ENCODE measurements at places on chromosomes 3 and 15.

DNA sequence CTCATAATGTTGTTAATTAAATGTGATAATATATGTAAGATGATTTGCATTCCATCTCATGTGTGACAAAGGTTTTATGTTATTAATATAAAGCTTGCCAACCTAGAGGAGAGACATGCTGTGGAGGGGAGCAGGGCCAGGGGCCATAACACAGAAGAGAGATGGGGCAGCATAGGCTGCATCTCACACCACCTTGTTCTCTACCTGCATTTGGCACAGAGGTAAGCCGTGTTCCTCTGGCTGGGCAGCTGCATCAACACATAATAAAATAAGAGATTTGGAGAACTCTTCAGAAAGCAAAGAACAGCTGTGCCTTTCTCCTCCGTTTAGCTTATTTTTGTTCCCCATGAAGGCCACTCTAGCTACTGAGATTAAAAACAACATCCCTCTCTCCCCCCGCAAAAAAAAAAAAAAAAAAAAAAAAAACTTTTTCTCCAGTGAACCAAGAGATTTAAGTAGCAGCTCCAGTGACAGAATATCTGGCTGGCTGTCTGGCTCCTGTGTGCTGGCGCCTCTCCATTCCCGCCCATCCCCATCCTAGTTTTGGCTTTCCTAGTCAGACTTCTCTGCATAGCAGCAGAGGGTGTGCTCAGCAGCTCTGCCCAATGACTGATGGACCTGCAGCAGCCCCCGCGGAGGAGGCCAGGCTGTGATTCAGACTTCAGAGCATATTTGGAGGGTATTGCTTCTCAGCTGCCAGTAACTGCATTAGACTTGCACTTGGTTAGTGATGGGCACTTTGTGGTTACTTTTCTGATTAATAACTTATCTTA lies 52.2 kb upstream of the STXBP5L start:
- no peak for DNase-seq

DNA sequence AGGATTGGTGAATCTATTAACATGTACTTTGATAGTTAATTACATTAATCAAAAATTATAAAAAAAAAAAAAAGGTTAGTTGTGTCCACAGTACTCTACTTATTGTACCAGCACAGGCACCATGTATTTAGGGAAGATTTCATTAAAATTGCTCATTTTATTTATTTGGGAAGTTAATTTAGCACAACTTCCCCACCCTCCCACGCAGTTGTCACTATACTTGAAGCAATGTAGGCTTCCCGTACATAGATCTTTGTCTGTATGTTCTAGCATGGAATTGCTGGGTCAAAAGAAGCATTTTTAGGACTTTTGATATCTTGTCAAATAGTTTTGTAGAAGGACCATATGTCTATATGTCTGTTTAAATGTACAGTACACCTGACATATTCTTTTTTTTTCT lies 4.4 kb downstream of the GPR27 start:
- DNase-seq = no peak

GRCh38 chr15:86135041-86135440 lies 55.4 kb downstream of the AGBL1 start:
- no peak for DNase-seq

GRCh38 chr3:62672988-62673313 lies 202.3 kb downstream of the CADPS start:
- no peak for DNase-seq

GRCh38 chr15:31563421-31563820 lies 236.8 kb downstream of the KLF13 start:
- no peak for DNase-seq

DNA sequence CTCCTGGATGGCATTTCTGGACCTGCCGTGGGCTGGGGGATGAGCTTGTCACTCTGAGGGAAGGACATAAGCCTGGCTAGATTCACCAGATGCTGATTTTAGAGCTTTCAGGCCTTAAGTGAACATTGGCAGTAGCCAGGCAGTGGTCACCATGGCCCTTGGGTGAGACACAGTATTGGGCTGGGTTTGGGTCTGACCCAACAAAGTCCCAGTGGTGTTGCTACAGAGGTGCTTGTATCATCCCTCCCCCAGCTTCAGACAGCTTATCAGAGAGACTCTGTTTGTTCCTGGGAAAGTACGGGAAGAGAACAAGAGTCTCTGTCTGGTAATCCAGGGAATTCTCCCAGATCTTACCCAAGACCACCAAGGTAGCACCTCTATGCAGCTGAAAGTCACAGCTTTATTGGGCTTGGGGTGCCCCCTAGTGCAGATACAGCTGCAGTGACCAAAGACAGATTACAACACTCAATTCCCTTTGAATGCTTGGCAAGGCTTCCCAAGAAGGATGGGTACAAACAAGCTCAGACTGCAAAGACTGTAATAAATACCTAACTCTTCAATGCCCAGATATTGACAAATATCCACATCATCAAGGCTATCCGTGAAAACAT lies 9.8 kb upstream of the RUVBL1 start:
- peak; percentile 35 for DNase-seq

- DNase-seq = no peak
These were observed 81.3 kb downstream of the MTHFS start for GRCh38 chr15:79815468-79815867.

GRCh38 chr15:43958861-43959330 lies 132.1 kb downstream of the WDR76 start:
- no peak for DNase-seq

DNA sequence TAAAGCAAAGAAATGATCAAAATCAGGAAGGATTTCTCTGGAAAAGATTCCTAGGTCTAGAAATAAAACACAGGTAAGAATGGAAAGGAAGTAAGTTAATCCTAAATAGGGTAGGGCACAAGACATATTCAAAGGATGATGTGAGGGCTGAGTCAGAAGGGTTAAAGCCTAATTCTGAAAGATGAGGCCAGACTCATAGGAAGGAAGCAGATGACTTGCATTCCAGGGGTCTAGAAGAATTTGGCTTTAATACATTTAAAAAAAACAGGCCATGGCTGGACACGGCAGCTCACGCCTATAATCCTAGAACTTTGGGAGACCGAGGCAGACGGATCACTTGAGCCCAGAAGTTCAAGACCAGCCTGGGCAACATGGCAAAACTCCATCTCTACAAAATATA lies 3.2 kb downstream of the SSR3 start:
- no peak for DNase-seq

- DNase-seq = no peak
These were observed 275.4 kb upstream of the C2CD4B start for GRCh38 chr15:62440362-62441105.

- no peak for DNase-seq
These were observed 667 bp upstream of the ACOX2 start for GRCh38 chr3:58537412-58538301.

DNA sequence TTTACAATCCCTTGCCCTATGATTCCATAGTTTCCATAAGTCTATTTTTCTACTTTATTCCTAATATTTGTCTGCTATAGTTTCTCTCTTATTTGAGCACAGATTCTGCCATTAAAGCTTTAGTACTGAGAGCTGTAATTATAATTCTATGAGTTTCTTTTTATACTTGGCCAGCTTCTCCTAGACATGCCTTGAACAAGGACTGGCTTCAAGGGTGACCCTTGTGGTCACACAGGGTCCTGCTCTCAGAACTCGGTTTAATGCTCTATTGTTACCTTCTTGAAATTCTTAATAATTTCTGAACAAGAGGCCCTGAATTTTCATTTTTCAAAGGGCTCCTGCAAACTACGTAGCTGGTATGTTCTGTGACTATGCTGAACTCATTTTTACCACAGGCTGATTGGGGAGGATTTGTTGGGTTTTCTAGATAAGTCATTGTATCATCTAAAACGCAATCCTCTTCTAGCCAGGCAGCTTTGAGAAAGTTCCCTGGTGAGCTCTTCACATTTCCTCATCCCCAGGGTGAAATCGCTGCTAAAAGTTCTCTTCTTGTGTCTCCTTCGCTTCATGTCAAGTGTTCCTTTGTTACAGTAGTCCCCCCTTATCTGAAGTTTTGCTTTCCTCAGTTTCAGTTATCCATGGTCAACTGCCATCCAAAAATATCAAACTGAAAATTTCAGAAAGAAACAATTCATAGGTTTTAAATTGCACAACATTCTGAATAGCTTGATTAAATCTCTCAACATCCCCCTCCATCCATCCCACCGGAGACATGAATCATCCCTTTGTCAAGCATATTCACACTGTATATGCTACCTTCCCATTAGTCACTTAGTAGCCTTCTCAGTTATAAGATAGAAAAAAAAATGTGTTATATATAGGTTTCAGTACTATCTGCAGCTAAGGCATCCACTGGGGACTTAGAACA lies 12.6 kb upstream of the PLCL2 start:
- DNase-seq = no peak

DNA sequence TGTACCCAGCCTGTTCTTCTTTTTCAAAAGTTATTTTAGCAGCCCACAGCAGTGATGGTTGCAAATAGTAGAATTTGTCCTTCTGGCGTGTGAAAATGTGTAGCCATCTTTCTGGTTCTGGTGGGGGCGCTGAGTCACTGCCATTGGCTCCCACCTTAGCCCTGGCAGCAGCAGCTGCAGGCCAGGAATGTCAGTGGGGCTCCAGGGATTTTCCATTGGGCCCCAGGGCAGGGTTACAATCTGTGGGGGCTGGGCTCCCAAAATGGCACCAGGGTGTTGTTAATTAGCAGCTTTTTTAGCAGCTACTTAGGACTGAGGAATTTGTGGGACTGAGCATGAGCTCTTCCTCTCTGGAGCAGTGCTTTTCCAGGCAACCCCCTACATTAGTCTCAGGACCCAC lies 38.9 kb downstream of the TOPAZ1 start:
- no peak for DNase-seq

- peak; percentile 63 for DNase-seq
These were observed 9.6 kb upstream of the PSMD2 start for GRCh38 chr3:184289426-184289938.

DNA sequence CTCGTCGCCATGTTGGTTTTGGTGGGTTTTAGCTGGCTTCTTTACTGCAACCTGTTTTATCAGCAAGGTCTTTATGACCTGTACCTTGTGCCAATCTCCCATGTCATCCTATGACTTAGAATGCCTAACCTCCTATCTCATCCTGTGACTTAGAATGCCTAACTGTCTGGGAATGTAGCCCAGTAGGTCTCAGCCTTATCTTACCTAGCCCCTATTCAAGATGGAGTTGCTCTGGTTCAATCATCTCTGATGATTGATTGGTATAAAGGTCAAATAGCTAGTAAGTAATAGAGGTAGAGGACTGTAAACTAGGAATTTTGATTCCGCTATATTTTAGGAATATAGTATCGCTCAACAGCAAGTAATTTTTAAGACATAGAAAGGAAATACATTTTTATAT lies 1.3 kb upstream of the ACKR2 start:
- DNase-seq = no peak

DNA sequence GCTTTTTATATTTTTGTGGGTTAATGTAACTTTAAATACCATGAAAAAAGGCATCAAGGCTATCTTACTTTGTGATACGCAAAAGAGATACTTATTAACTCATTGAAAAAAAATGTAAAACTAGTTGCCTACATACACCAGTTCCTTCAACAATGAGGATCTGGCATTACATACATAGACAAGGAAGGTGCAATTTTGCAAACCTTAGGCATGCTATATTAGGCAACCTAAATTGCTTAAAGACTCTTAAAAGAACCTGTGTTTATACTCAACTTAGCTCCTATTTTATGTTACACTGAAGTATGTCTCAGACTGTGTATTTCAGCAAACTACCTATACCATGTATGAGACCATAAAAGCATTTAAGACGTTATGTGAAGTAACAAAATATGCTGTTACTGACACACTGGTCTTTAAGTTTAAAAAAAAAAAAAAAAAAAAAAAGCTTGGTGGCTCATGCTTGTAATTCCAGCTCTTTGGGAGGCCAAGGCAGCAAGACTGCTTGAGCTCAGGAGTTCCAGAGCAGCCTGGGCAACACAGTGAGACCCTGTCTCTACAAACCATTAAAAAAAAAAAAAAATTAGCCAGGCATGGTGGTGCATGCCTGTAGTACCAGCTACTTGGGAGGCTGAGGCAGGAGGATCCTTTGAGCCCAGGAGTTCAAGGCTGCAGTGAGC lies 9.1 kb downstream of the TASOR start:
- DNase-seq = no peak

DNA sequence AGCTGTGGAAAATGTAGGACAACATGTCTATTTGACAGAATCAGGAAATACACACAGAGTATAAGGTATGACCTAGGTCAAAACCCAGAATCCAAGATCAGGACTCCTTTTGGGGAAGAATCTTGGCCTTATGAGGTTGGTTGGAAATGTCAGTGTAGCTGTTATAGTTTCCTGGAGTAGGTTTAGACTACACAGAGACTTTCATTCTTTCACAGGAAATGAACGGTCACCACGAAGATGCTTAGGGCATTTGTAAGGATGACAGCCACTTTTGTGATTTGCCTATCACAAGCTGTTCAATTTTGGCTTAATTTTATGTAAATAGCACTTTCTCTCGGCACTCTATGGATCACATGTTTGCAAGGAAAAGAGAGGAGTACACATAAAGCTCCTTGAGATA lies 18.6 kb upstream of the ZBTB20 start:
- DNase-seq = no peak

DNA sequence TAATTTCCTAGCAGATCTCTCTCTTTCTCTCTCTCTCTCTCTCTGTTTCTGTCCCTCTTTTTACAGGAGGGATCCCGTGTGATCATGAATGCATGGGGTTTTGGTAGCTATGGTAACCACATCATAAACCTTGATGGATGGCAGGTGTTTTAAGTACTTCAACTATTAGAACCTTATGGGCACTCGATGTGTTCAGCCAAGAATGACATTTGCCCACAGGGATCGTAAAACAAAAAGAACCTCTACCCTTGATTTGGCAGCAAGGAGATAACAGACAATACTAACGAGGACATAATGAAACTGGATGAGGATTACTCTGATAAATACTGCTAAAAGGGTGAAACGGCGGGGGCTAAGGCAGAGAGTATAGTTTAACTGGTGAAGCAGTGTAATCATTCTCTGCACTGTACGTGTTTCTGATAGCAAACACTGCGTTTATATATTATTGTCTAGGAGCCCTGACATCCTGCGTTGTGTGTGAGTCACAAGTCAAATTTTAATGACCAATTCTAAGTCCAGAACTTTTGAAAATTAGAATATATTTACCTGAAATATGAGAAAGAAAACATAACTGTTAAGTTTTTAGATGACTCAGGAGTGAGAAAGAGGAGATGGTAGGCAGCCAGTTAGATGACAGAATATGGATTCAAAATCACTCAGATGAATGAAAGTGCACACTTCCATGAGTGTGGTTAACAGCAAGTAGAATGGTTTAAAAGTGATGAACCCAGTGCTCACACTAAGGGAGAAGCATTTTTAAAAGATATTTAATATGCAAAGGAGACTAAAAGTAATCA lies 80.3 kb downstream of the OTOL1 start:
- no peak for DNase-seq

GRCh38 chr3:76624164-76624563 lies 415.7 kb upstream of the ROBO2 start:
- DNase-seq = no peak

- DNase-seq = no peak
These were observed 141.6 kb downstream of the SCAPER start for GRCh38 chr15:76763554-76763953.

DNA sequence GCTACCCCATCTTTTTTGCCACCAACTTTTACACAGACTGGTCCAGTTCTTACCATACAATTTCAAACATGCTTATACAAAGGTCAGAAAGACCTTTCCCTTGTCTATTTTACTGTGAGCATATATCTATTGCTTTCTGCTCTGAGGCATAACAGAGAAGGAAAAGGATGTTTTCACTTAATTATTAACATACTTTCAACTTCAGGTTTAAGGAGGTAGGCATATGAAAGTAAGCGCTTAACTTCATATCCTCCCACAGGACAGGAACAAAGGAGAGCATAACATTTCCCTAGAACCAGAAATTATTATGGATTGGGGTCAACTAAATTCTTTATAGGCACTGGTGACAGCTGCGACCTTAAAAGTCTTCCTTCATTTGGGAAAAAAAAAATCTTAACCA lies 1.1 kb downstream of the MYEF2 start:
- DNase-seq = no peak

- DNase-seq = no peak
These were observed 23.8 kb upstream of the RPL29 start for GRCh38 chr3:52019352-52020080.

Measured in activated T-cell treated with anti-CD3 and anti-CD28 coated beads for 4 hours (primary cell).